ENCODE measurements at places on chromosomes 1 and 21. TPM values are rescaled to one million over a fixed set of nuclear protein-coding genes. Genes with fewer than 3 reads are reported as not detected.

The C1orf53 gene
- 3.5 TPM for total RNA-seq

The OR2AK2 gene
- not detected for total RNA-seq

The HMGCS2 gene
- not detected for total RNA-seq

The LRRC8B gene
- total RNA-seq = 15.9 TPM

The H6PD gene
- 29.0 TPM for total RNA-seq
